Ascending aorta (tissue), 2 donors: ENCODE measurements at places on chromosomes 1 and 21. TPM values are rescaled to one million over a fixed set of nuclear protein-coding genes. Genes with fewer than 3 reads are reported as not detected.

Gene SH2D2A
- total RNA-seq = not detected

- no peak for DNase-seq
These were observed 1.5 kb downstream of the EDEM3 start for GRCh38 chr1:184753117-184753516.

DNA sequence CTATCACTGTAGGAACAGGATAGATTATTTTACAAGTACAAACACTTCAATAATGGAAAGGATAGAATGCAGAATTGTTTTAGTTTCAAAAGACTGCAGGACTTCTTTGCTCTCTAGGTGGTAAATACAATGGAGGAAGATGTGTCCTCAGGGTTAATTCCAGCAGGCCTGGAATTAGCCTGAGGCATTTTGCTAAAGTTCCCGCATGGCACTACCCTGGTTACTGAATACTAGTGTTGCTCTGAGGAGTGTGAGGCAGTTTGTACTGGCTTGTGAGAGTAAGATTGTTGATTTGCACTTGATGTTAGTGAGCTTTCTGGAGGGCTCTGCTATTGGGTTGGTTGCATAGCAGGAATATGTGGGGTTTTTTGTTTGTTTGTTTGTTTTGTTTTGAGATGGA, 61.4 kb downstream of the FASLG start:
- no peak for DNase-seq

DNA sequence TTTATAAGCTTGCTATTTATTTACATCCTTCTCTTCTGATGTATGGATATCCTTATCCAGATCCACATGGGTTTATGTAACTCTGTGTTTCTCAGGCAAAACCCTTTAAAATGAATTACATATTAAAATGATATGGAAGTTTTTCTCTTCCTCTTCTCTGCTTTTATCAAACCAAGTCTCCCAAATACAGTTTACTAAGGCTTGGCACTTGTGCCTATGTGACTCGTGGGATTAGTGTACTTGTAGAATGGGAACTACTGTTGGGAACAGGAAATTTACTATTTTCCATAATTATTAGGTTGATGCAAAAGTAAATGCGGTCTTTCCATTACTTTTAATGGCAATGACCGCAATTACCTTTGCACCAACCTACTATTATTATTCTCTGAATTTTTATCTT, 14.8 kb downstream of the SIM2 start:
- DNase-seq = no peak

DNA sequence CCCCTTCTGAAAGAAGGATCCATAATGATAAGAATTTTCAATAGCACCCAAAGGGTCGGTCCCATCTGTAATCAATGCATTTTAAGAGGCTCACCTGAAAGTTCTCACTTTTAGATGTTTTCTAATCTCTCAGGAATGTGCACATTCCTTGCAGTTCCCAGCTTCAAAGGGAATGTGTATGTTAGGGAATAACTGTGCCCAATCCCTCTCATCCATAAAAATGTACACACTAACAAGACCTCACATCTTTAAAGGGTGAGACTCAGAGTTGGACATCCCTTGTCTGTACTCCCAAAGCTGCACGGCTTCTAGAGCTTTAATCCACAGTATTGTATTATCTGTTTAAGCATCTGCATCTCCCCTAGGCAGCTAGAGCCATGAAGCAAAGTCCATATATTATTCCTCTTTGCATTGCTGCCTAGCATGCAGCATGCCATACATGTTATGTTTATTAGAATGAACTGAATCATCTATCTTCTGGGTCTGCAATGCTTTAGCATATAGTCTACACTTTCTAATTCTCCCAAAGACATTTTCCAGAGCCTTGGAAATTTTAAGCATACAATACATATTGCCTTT, 9.3 kb upstream of the CCN1 start:
- no peak for DNase-seq

Gene CHML
- total RNA-seq = 1.2 TPM

Gene RTCA
- total RNA-seq = 2.8 TPM

DNA sequence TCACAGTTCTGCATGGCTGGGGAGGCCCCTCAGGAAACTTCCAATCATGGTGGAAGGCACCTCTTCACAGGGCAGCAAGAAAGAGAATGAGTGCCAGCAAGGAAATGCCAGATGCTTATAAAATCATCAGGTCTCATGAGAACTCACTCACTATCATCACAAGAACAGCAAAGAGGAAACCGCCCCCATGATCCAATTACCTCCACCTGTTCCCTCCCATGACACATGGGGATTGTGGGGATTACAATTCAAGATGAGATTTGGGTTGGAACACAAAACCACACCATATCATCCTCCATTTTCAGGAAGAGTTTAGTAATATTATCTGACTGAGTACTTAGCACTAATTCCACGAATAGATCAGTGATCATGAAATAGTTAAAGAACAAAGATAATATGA, 244.2 kb downstream of the LMO4 start:
- no peak for DNase-seq

GRCh38 chr1:220670365-220670764, 19.8 kb upstream of the C1orf115 start:
- DNase-seq = no peak

- DNase-seq = no peak
These were observed 21.1 kb downstream of the COL11A1 start for GRCh38 chr1:103087256-103087655.

DNA sequence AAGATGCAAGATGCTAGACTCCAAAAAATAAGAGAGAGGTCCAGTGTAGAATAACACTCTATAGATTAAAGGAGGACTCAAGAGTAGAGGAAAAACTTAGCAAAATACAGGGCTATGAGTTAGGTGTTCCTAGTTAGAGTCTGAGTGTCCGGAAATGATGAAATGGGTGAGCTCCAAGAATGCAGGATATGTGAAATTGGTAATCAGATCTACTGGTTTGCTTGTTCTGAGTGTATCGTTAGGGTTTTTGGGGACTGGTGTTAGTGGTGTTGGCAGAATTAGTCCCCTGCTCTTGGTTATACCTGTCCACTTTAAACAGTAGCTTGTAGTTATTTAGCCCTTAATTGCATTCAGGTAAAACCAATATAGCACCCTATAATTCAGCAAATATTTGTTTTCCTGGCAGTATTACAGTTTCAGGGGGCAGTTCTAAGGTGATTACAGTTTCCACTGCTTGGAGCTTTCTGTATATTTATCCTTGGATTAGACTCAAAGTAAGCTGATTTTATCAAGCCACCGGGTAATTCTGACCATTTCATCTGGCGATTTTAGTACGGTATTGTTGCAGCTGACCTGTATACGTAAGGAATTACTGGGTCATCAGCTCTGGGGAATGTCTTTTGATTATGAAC, 332.7 kb downstream of the CHRM3 start:
- no peak for DNase-seq

Gene COL16A1
- 339 TPM for total RNA-seq

DNA sequence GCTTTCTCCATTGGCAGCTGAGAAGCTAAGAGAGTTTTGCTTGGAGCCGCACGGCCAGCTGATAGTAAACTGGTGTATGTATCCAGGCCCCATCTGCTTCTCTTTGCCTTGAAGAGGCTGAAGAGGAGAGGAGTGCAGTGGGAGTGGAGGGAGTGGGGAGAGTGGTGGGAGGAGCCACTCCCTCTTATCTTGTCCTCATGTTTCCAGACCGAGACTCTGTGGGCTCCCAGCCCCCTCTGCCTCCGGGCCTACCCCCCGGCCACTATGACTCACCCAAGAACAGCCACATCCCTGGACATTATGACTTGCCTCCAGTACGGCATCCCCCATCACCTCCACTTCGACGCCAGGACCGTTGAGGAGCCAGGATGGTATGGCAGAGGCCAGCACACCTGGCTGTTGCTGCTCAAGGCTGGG, 6.0 kb upstream of the LRRC71 start:
- no peak for DNase-seq

DNA sequence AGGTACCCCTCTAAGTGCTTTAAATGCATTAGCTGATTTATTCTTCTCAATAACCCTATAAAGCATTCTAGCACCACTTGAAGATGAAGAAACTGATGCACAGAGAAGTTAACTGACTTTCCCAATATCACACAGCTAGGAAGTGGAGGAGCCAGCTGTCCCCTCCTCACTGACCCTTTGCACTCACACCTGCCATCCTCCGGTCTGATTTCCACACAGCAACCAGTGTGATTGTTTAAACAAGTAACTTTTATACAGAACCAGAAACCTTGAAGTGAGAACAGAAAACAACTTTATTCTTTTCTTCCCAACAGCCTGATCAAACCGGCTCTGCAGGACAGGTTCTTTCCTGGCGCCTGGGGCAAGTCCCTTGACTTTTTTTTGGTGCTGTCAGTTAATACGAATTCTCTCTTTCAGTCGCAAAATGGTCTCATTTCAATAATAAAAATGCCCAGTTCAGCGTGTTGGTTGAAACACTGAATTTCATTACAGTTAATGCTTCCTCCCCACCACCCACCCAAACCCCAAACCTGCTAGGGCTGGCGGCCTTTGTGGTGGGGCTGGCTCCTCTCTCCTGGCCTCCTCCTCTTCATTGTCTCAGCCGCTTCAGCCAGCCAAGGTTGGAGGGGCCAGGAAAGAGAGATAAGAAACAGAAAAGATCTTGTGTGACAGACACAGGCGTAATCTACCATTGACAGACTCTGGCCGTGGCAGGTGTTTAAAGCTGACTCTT, 26.4 kb upstream of the EEIG2 start:
- no peak for DNase-seq

- DNase-seq = no peak
These were observed 20.2 kb downstream of the CAPZB start for GRCh38 chr1:19465123-19465522.

- no peak for DNase-seq
These were observed 104.4 kb downstream of the PIK3R3 start for GRCh38 chr1:46027788-46028573.

- no peak for DNase-seq
These were observed 844 bp downstream of the ZMYM6 start for GRCh38 chr1:35030756-35031446.

- no peak for DNase-seq
These were observed 14.7 kb upstream of the POU3F1 start for GRCh38 chr1:38061290-38061689.

Gene CRNN
- 0.21 TPM for total RNA-seq

- no peak for DNase-seq
These were observed 261.9 kb downstream of the RYR2 start for GRCh38 chr1:237303929-237304328.

- DNase-seq = no peak
These were observed 403.6 kb downstream of the PTPRU start for GRCh38 chr1:29639741-29640427.

DNA sequence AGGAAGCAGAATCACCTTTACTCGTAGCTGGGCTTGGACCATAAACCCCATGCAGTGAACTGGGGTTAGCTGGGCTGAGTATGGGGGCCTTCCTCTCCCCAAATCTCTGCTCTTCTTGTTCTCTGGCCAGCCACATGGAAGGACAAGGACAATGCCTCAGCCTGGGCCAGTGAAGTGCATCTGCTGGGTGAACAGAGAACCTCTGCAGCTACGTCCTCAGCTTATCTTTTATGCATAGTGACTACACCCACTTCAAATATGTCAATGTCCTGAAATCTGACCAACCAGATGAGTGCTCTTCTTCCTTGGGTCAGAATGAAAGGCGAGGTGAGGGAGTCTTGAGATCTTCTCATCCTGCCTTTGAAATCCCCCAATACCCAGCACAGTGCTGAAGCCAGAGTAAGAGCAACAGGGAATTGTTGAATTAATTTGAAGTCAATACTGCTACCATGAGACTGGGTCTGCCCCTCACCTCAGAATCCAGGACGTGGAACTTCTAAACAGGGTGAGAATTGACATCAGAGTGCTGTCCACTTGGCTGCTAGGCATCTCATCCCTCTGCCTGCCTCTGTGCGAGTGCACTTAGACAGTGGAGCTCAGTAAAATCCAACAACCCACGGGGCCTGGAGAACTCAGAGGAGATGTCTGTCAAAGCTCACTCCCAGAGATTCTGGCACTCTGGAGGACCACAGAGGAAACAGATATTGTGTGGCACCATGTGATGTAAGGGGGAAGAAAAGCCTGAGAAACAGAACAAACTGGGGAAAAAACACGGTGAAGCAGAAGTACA, 99.0 kb downstream of the IER5 start:
- peak; percentile 22 for DNase-seq

DNA sequence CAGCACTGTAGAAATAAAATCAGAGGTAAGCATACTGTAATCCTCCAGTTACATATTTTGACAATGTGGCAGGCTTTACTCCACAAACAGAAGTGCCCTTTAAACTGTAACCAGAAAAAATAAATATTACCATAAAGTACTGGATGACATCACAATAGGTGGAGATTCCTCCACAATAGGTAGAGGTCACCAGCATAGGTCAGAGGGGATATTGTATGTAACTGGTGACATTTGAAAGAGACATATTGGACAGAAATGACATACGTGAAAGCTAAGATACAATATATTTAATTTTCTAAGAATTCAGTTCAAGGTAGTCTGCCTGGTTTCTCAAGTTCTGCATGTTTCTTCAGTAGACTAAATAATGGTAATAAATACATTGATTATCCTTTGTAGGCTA, at the start of gene ASB17:
Gene ASB17 (minus strand): TSS at position 101 of the 400 bp plus-strand sequence. CDS start 113 bp downstream, outside the sequence.
- DNase-seq = no peak

DNA sequence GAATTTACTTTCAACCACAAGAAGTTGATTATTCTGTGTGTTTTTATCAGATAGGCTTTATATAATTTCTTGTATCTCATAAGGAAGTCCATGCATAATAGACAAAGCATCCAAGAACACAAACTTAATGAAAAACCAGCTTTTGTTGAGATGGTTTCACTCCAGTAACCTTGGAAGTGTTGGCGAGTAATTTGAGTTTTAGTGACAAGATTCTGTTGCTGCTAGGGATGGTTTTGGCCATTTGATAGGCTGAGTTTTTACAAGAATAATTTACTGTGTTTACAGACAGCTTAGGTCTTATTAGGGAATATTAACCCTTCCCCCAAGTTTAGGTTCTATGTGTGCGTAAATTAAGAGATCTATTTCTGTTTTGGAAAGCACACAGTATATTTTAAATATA, 513.6 kb downstream of the USP25 start:
- no peak for DNase-seq

- no peak for DNase-seq
These were observed 9.9 kb downstream of the CFAP410 start for GRCh38 chr21:44329086-44329889.

DNA sequence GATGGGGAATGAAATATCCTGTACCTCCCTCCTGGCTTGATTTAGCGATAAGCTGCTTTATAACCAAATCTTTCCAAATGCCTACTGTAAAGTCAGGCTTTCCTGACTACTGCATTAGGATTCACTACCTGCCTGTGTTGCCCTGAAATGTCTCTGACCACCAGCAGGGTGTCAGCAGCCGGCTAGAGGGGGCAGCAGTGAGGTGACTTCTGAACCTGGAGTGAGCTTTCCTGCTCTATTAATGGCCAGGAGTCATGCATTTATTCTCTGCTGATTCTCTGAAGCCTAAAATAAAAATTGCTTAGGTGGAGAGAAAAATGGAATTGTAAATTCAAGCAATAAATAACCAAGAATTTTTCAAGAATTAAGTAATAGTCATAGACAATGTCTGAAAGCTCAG, 2.5 kb downstream of the BACE2 start:
- no peak for DNase-seq

Gene ATP6V0B
- total RNA-seq = 115 TPM

GRCh38 chr1:167911413-167911812, 2.5 kb downstream of the ADCY10 start:
- no peak for DNase-seq

- no peak for DNase-seq
These were observed 84.8 kb upstream of the BCAR3 start for GRCh38 chr1:93766451-93766850.

Gene KRTAP15-1
- total RNA-seq = not detected

Gene TAS1R3
- total RNA-seq = 2.7 TPM
